Esophagus mucosa (tissue), 1 donor: ENCODE measurements at places on chromosomes 12 and 14.

DNA sequence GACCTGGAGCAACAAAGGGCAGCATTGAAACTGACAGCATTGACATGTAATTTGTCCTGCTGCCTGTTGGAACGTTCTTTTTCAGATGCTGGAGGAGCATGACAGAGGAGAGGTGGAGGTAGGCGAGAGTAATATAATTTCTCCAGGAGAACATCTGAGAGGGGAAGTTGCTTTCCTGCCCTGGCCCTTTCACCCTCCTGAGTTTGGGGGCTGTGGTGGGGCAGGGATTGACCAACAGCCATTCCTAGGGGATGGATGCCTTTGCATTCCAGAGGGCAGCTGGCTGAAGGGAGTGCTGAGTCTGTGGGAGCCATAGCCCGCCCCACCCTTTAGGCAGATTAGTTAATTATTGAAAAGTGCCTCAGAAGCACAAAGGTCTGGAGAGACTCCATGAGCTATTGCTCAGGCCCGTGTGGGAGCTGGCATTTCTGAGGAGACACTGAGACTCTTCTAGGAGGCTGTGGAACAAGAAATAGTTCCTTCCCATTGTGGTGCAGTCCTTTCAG, 73.5 kb downstream of the ARF6 start:
- peak; percentile 20 for ATAC-seq

GRCh38 chr12:132669166-132669879, 17.8 kb downstream of the POLE start:
- no peak for ATAC-seq

DNA sequence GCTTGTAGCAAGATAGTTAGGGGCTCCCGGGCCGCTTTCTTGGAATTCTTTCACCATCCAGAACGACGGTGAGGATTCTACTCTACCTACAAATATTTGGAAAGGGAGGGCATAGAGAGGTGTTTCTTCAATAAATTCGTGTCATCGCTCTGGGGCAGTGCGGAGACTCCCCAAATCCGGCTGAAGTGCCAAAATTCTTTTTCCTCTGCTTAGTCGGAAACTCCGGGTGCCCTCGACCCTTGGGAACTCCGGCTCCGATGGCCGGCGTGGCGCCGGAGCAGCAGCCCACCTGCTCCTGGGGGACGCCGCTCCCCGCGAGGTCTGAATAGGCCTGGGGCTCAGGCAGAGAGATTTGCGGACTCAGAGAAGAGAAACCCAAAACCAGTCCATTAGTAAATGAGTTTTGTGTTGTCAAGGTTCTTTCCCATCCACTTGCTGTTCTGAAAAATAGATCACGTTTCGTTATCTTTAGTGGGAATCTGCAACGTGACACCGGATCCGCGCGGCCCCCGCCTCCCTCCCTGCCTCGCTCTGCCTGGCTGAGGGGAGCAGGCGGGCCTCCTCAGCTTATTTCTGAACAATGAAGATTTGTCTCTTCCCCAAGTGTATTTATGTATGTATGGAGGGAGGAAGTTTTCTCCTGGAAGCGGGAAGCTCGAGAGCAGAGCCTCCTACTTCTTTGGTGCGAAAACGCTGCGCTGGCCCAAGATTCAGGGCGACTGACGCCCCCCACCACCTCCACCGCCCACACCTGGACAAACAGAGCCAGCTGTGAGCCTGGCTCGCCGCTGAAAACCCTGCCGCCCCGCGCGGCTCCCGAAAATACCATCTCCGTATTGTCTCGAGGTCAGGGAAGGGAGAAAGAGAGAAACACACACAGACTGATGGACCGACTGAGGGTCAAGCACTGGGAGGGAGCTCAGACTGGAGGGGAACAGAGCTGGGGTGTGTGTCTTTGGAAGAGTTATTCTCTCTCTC, 3.7 kb upstream of the SIX1 start:
- ATAC-seq, result no peak

DNA sequence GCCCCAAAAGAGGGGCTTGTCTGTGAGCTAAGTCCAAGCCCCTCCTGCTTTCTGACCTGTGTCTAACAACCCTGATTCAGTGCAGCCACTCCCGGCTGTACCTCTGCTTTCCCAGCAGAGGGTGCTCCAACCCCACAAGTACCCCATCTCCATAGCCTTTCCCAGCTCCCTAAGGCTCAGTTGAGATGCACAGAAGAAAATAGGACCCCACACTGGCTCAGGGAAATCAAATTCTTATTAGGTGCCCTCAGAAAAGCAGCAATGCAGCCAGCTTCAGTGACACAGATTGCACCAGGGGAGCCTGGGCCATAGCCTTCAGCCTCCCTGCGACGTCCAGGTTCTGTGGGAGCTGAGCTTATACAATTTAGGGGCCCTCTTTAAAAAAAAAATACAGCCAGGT, 49.9 kb downstream of the LRRC74A start:
- peak; percentile 88 for ATAC-seq

- ATAC-seq, result peak; percentile 3
These were observed 8.5 kb downstream of the CTDSP2 start for GRCh38 chr12:57837864-57838562.
